ENCODE measurements at places on chromosomes 11 and 22. TPM values are rescaled to one million over a fixed set of nuclear protein-coding genes. Genes with fewer than 3 reads are reported as not detected.

DNA sequence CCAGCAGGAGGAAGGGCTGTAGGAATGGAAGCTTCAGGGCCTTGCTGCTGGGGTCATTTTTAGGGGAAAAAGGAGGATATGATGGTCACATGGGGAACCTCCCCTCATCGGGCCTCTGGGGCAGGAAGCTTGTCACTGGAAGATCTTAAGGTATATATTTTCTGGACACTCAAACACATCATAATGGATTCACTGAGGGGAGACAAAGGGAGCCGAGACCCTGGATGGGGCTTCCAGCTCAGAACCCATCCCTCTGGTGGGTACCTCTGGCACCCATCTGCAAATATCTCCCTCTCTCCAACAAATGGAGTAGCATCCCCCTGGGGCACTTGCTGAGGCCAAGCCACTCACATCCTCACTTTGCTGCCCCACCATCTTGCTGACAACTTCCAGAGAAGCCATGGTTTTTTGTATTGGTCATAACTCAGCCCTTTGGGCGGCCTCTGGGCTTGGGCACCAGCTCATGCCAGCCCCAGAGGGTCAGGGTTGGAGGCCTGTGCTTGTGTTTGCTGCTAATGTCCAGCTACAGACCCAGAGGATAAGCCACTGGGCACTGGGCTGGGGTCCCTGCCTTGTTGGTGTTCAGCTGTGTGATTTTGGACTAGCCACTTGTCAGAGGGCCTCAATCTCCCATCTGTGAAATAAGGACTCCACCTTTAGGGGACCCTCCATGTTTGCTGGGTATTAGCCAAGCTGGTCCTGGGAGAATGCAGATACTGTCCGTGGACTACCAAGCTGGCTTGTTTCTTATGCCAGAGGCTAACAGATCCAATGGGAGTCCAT, 14.1 kb downstream of the IL10RA start:
- DNase-seq, result no peak
- H3K36me3 ChIP-seq, result no peaks in the 10 kb centered on the region
- H3K4me1 ChIP-seq, result no peaks in the 10 kb centered on the region
- H3K4me3 ChIP-seq, result no peak overlapping the region
- no peak overlapping the region for H3K27ac ChIP-seq

- no peaks in the 10 kb centered on the region for H3K4me1 ChIP-seq
- DNase-seq, result no peak
- H3K27ac ChIP-seq, result no peak overlapping the region
- peaks cover 15% of the 10 kb centered on the region for H3K27me3 ChIP-seq
- no peak overlapping the region for H3K4me3 ChIP-seq
- no peaks in the 10 kb centered on the region for H3K36me3 ChIP-seq
These were observed 11.1 kb downstream of the ALX4 start for GRCh38 chr11:44298862-44299261.

Gene FAT3
- total RNA-seq, result 0.08 TPM

DNA sequence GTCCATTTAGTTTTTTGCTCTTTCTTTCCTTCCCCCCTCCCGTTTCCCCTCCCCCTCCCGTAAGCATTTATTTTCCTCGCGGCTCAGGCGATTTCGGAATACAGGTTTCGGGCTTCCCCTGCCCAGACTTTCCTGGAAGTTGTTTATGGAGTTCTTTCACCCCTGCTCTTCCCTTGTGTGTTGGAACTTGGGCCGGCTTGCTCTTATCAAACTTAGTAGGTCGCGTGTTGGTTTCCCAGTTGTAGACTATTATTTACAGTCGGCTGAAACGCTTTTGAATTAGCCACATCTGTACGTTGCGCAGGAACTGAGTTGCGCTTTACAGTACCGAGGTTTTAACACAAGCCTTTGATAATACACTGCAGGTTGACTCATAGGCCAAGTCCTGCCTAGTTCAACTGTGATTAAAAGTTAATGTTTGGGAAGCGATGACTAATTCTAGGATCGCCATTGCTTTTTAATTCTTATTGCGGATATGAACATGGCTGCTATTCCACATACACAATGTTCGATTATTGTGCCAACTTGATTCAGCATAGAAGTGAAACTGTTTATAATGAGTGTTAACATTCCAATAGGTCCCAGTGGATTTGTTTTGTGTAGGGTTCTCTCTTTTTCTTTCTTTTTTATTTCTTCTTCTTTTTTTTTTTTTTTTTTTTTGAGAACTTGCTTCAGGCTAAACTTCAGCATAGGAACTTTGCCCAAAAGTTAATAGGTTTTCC, 1.7 kb downstream of the YAP1 start:
- H3K27ac ChIP-seq, result peak overlapping the region; percentile 94
- H3K36me3 ChIP-seq, result no peaks in the 10 kb centered on the region
- DNase-seq, result peak; percentile 50
- H3K4me1 ChIP-seq, result peaks cover 32% of the 10 kb centered on the region

- no peaks in the 10 kb centered on the region for H3K4me1 ChIP-seq
- H3K27me3 ChIP-seq, result no peaks in the 10 kb centered on the region
- no peak overlapping the region for H3K27ac ChIP-seq
- no peaks in the 10 kb centered on the region for H3K36me3 ChIP-seq
These were observed 45.8 kb upstream of the CLDN5 start for GRCh38 chr22:19569976-19570375.

DNA sequence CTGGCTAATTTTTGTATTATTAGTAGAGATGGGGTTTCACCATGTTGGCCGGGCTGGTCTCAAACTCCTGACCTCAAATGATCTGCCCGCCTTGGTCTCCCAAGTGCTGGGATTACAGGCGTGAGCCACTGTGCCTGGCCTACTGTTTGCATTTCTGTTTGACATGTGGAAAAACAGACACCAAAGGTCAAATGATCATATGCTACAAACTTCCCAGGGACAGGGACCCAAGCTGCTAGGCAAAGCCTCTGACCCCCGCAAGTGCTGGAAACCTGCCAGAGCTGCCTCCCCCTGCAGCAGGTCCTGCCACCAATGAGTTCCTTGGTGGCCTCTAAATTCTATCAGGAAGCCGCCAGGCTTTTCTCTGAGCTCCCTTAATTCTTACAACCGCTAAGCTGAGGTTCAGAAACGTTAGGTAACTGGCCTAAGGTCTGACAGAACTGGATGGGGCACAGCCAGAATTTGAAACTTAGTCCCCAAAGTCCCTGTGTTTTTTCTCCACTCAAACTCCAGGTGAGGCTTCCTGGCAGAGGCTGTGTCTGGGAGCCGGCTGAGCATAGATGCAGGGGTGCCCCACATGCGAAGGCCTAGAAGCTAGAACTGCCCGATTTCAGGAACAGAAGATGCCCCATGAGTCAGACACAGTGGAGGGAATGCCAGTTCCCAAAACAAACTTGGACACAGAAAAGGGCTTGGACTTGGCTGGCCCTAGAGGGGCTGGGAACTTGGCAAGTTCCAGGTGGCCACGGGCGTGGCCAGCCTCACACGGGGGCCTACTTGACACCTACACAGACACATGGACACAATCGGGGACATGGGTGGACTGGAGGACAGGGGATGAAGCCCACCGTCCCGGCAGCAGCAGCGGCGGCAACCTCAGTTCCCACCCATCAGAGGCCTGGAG, 7.4 kb downstream of the CSNK1E start:
- no peaks in the 10 kb centered on the region for H3K36me3 ChIP-seq
- H3K27ac ChIP-seq, result peak overlapping the region; percentile 96
- H3K27me3 ChIP-seq, result no peaks in the 10 kb centered on the region
- peak overlapping the region; percentile 22 for H3K4me3 ChIP-seq
- no peak for DNase-seq
- peaks cover 81% of the 10 kb centered on the region for H3K4me1 ChIP-seq

- no peaks in the 10 kb centered on the region for H3K4me1 ChIP-seq
- no peak overlapping the region for H3K27ac ChIP-seq
- H3K4me3 ChIP-seq, result no peak overlapping the region
- H3K36me3 ChIP-seq, result no peaks in the 10 kb centered on the region
These were observed 395.7 kb downstream of the MN1 start for GRCh38 chr22:27405672-27406388.

Gene SERPIND1
- total RNA-seq, result not detected

All from psoas muscle (tissue), 8 donors.